ENCODE measurements at places on chromosomes 7 and 10.

DNA sequence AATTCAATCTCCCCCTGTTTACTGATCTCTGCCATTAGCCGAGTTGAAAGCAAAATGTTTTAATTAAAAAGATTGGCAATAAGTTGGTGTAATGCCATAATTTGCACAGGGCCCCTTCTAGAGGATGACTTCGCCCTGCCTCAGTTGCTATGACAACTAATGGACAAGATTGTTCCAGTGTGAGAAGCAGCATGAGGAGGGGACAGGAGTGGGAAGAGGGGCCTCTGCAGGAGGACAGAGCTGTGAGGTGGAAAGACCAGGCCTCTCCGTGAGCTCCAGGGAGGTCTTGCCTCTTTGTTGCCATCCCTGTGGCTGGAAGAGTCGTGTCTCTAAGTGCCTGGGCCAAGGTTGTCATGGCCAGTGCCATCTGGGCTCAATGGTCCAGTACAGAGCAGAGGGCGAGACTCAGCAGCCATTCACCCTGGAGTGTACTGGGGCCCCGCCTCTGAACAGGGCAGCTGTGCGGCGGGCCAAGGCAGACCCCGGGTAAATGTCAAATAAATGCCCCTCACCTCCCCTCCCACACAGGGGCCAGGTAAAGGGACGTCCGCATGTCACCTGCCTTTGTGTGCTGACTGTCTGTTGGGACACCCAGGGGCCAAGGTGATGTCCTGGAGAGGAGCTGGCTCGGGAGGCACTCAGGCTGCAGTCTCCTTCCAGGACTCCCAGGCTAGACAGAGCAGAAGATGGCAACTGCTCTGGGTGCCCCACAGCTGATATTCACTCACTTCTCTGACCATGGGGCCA lies 97.0 kb upstream of the RET start:
- DNase-seq: no peak

- DNase-seq: no peak
These were observed 35.3 kb upstream of the DPYSL4 start for GRCh38 chr10:132151286-132151950.

DNA sequence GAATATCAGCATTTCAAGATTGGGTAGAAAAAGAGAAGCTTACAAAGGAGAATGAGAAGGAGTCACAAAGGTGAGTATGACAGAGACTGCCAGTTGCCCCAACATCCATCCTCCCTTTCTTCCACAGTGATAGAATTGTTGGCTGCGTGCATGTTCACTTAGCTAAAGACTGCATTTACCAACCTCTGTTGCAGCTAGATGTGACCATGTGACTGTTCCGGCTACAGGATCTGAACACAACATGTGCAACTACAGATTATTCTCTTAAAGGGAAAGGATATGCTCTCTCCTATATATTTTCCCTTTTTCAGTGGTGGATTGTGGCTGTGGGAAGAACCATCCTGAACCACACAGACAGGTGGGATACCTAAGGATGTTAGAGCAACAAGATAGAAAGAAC lies 60.5 kb upstream of the ZNRF2 start:
- no peak for DNase-seq

GRCh38 chr10:79142522-79143309 lies 74.0 kb downstream of the ZMIZ1 start:
- no peak for DNase-seq

DNA sequence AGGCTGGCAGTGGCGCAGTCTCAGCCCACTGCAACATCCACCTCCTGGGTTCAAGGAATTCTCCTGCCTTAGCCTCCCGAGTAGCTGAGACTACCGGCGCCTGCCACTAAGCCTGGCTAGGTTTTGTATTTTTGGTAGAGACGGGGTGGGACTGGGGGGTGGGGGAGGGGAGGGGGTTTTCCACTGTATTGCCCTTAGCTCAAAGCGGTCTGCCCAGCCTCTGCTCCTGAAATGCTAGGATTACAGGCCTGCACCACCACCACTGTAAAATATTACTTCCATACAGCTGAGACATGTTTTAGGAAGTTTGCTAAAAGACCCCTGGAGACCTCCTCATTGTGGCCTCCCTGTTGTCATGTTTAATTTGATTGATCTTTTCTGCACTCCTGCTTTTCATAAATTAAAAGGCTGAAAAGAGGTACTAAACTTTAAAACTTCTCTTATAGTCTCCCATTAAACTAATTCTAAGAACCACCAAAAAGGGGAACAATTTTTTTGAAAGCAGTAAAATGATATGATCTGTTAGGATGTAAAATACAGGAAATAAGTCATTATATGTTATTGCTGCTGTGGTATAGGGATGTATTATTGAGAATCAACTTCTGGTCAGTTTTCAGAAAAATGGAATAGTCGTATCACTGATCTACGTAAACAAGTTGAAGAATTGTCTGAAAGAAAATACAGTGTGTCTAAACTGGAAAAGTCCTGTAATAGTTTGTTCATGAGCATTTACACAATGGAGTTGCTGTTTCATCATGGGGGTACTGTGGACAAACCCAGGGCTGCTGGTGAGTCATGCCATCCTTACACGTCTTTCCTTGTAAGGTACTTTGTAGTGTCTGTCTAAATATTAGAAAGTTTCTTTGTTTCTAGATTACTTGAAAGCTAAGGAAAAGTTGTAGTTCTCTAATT lies 72.9 kb upstream of the TMEM248 start:
- peak; percentile 67 for DNase-seq

DNA sequence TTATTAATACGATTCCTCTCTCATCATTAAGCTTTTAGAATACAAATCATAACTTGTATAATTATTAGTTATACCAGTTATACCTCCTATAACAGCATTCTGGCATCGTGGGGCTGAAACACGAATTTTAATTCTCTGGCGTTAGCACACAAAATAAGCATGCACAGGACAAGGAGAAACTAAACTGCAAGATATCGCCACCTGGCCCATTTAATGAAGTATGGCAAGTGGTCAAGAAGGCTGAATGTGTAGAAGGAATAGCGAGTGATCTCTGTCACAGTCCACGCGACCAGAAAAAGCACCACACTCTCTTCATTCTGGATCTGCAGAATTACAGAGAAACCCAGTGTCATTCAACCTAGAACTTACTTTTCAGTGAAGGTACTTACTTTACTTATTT lies 18.1 kb downstream of the HACD1 start:
- DNase-seq: peak; percentile 53

- no peak for DNase-seq
These were observed at the start of gene PAPOLB for GRCh38 chr7:4861673-4862072. PAPOLB (minus strand) TSS chr7:4862030; CDS start chr7:4861810, 220 bp downstream.

GRCh38 chr10:344582-345200 lies 209.4 kb downstream of the ZMYND11 start:
- no peak for DNase-seq

- DNase-seq: no peak
These were observed 19.6 kb upstream of the GTPBP4 start for GRCh38 chr10:968546-969199.

DNA sequence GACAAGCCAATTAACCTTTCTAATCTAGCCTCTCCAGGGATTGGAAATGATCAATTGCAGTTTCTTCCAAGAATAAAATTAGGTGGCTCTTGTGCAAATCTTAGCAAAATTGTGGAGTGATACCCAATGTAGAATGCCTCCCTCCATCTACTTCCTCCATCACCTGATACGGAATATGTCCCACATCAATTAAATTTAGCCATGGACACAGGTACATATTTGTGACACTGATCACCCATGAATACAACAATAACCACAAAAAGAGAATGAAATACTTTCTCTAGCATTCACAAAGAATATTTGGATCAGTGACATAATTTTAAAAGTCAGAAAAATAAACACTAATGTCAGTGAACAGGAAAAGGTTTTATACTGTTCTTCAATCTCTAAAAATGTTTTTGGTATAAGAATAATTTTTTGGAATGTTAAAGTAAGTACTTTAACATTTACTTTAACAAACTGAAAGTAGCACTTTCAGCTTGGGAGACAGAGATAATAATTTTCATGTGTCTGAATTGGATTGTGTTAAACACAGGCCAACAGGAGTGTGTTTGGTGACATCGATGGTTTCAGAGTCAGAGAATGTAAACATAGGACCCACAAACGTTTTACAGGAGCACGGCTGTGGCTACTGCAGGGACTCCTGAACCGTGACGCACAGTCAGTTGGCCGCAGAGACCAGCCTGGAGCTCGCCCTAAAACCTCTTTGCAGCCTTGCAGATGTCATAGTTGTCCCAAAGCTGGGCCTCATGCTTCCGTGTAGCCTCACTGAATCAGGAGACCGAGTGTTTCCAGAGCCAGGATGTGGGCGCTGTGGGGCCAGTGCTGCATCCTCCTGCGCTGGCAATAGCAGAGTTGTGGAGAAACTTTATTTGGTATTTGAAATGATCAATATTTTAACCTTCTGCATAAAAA lies 7.2 kb downstream of the RBM20 start:
- DNase-seq: peak; percentile 77

DNA sequence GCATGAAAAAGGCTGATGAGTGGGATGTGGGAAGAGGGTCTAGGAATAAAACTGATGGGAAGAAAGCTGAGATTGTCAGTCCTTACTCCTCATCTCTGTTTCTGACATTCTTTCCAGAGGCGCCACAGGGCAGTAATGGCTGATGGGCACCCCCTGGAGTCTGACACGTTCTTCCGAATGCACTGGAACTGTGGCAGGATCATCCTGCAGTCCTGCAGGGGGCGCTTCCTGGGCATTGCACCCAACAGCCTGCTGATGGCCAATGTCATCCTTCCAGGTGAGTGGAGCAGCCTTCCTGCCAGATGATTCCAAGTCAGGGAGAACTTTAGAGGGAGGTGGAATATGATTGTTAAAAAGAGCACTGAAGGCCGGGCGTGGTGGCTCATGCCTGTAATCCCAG lies 4.8 kb downstream of the FSCN3 start:
- no peak for DNase-seq

GRCh38 chr10:125056161-125057132 lies 103.9 kb downstream of the CTBP2 start:
- DNase-seq: no peak

GRCh38 chr10:127414024-127414423 lies 135.1 kb upstream of the NPS start:
- no peak for DNase-seq

- no peak for DNase-seq
These were observed 85.4 kb upstream of the PDGFA start for GRCh38 chr7:604884-605531.

GRCh38 chr10:30840395-30841050 lies 191.1 kb downstream of the ZNF438 start:
- DNase-seq: peak; percentile 75

GRCh38 chr10:78178940-78179339 lies 145.3 kb downstream of the RPS24 start:
- peak; percentile 23 for DNase-seq

DNA sequence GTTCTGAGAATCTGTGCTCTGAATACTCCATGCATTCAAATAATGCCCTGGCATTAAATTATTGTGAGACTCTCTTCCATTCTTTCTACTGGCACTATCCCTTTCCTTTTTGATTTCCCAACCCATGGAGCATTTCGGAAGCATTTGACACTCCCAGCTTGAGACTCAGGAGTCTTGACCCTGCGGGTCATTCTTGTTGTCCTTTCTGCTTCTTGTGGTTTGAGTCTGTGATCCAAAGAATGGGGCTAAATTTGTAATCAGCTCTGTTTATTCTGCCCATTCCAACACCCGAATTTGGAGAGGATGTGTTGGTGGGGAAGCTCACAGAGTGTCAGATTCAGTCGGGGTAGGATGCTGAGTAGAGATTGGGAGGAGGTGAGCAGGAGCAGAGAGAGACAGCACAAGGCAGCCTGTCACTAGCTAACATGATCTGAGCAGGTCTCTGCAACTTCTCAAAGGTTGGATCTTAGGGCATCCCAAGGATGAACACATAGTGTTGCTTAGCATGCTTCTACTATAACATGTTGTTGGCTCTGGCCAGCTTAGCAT lies 80.4 kb upstream of the BMPER start:
- DNase-seq: no peak

GRCh38 chr7:45712872-45713668 lies 138.9 kb downstream of the ADCY1 start:
- DNase-seq: no peak

- peak; percentile 66 for DNase-seq
These were observed 17.6 kb downstream of the CDNF start for GRCh38 chr10:14820010-14820774.

DNA sequence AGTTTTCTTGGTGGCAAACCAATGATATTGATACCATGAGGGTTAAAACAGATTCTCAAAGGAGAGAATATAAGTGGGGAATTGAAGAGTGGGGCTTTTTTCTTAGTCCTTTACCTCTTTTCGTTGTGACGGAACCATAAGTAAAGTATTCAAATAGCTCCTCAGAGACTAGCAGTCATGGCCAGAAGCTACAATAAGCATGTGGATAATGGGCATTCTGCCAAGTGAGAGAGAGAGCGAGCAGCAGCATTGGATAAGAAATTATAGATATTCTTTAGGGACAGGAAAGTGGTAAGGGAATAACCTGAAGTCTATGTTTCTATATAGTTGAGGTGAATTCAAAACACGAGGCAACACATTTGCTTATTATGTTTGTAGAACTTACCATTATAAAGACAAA lies 235.1 kb downstream of the SEMA3E start:
- DNase-seq: peak; percentile 33

DNA sequence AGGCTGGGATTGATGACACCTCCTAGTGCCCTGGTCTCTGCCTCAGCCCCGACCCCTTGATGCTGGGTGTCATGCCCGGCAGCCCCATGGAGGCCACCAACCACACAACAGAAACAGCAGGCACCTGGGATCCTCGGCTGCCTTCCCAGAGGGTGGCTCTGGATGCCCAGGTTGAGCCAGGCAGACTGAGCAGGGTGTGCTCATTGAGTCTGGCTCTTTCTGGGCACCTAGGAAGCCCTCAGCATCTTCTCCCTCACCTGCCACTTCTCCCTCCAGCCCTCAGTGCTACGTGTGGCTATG lies 484.5 kb upstream of the MGMT start:
- no peak for DNase-seq

DNA sequence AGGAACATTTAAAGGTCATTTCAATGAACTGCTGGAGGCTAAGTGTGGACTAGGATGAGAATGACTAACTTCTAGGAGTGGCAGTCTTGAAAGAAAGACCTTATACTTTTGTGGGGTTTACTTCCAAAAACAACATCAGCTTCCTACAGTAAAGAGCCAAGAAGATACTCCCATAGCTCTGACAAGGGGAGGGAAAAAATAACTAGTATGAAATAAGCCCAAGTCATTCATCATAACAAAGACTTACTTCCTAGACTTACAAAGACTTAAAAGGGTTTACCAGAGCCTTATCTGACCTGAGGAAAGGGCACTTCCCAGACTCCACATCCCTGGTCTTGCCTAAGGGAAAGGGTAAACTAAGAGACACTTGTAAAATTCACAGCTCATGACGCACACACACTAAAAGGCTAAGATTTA lies 31.7 kb downstream of the ARHGAP12 start:
- peak; percentile 33 for DNase-seq
